GM23338 (cell line): ENCODE measurements at places on chromosomes 4 and X.
A peak's percentile ranks its signal among the peaks of the same experiment; 100 is the strongest.

DNA sequence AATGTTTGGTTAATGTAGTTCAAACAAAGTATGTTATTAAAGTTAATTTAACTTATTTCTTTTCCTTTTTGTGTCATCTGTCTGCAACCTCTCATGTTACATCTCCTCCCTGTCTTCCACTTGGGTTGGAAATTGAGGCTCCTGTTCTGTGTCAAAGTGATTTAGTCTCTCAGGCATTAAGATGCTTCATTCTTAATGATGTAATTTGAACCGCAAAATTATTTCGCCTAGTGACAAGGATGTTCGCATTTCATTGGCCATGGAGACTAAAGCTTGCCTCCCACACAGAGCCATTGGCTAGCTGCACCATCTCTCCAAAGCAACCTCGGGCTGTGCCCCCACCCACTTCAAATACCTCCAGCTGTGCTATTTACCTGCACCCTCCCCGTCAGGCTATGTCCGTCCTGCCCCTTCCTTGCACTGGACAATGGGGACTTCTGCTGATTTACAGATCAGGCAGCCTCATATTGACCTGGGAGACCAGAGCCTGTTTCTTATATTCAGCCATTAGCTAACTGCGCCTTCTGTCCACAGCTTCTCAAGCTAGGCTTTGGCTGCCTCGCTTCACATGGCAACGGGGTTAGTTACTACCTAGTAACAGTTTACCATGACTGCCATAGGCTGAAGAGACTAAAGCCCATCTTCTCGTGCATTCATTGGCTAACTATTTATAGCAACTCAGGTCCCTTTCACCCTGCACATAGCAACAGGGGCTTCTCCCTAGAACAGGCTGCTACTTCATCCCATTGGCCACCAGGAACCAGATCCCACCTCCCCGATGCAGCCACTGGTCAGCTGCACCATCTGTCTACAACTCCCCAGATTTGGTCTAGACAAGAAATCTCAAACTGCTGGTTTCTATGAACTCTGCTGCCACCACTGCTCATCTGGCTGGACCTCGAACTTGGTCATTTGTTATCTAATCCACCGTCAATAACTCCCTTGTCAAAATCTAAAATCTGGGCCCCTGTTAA is 8.6 kb upstream of the ZNF157 start:
- DNase-seq: peak; percentile 95

- DNase-seq: no peak
Measured at GRCh38 chr4:5992171-5992827, 25.9 kb downstream of the C4orf50 start.

DNA sequence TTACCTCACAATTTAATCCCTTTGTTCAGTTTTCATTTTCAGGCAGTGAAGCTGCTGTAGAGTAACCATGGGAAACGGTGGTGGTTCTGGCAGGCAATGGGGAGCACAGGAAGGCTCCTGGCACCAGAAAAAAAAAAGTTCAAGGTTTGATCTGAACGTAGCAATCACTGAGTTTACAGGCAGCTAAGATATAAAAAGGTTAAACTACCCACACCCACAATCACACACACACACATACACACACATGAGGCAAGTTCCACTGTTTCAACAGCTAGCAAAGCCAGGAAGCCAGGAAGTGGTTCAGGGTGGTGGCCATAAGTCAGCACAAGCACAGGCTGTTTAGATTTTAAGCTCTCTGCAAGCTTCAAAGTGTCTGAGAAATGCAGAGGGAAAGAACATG is at the start of gene SULT1B1:
SULT1B1 (minus strand) TSS at position 166 of the 400 bp plus-strand sequence. CDS start 5,403 bp downstream, outside the sequence.
- no peak for DNase-seq

- no peak for DNase-seq
Measured at GRCh38 chrX:105375816-105376215, 155.3 kb upstream of the TEX13A start.

DNA sequence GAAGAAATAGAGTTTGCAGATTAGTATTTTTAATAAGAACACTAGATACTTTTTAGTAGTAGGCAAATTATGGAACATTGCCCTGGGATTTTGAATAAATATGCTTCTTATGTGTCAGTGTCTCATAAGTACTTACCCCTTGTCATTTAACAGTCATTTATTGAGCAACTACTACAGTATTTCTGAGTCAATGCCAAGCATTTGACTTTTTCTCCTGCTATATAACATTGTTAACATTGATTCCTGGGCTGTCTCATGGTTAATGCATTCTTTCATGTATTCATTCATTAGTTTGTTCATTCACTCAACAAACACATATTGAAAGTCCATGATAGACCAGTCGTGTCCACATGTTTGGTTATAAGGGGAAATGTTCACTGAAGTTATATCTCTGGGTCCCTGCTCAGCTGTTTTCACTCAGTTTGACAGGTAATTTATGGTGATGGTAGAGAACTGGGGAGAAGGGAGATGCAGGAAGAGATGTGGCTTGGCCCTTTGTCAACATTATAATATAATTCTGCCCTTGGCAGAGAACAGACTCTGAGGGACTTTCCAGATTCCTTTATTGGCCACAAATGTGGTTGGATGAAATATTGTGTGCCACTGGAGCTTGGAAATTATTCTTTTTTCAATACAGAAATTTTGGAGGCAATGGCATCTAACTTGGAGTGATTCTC is 49.8 kb downstream of the OSTC start:
- no peak for DNase-seq

DNA sequence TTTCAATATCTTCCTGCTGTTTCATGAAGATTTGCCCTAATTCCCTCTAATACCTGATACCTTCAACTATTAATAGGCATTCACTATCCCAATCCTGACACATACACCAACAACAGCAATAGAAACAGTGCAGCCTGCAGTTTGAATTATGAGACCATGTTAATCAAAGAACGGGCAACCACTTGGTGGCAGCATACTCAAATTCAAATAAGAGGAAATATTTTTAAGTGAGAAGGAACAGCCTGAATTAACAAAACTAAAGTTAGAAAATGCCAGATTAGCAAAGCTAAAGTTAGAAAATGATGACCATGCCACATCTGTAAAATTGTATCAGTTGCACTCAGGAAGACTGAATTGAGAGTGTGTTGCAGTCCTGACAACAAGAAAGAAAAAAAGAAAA is 204.9 kb downstream of the SMARCA1 start:
- DNase-seq: peak; percentile 31

DNA sequence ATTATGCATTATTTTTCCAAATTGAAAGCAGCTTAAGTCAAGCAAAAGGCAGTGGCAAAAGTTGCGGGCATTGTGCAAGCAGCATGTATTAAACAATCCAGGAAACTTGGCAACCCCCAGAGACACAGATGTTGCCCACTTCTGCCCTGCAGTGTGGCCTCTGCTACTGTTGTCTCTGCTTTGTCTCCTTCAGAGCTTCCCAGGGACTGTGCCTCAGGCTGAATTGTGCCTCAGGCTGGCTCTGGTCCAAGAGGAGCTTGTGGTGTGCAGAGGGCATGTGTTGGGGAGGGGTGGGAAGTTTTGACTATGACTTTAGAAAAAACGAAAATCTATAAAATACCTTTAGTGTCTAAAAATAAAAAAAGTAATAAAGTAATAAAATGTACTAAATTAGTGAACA is 201.4 kb downstream of the CCSER1 start:
- peak; percentile 12 for DNase-seq

GRCh38 chrX:42715701-42716262 is 62.2 kb downstream of the PPP1R2C start:
- DNase-seq: no peak

- no peak for DNase-seq
Measured at GRCh38 chr4:108850219-108850649, 87.4 kb upstream of the ETNPPL start.

GRCh38 chr4:8346838-8347605 is 77.5 kb downstream of the HTRA3 start:
- DNase-seq: no peak

GRCh38 chr4:40322811-40323210 is 12.3 kb upstream of the CHRNA9 start:
- DNase-seq: no peak

GRCh38 chr4:5883916-5884315 is 9.0 kb downstream of the CRMP1 start:
- no peak for DNase-seq

GRCh38 chr4:169840554-169840953 is 82.8 kb upstream of the HPF1 start:
- no peak for DNase-seq

DNA sequence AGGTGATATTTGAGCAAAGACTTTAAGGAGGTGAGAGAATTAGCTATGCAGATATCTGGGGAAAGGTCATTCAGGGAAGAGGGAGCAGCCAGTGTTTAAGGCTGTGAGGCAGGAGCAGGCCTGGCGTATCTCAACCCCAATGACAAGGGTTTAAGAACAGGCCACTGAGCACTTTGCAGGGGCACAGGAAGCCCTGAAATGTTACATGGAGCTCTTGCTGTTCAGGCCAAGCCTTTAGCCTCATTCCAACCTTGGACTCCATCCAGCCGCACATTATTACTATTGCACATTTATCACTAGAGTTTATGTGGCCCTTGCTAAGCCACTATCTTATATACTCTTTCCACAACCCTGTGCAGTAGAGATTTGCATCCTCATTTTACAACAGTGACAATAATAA is 114.0 kb downstream of the EFNB1 start:
- no peak for DNase-seq

DNA sequence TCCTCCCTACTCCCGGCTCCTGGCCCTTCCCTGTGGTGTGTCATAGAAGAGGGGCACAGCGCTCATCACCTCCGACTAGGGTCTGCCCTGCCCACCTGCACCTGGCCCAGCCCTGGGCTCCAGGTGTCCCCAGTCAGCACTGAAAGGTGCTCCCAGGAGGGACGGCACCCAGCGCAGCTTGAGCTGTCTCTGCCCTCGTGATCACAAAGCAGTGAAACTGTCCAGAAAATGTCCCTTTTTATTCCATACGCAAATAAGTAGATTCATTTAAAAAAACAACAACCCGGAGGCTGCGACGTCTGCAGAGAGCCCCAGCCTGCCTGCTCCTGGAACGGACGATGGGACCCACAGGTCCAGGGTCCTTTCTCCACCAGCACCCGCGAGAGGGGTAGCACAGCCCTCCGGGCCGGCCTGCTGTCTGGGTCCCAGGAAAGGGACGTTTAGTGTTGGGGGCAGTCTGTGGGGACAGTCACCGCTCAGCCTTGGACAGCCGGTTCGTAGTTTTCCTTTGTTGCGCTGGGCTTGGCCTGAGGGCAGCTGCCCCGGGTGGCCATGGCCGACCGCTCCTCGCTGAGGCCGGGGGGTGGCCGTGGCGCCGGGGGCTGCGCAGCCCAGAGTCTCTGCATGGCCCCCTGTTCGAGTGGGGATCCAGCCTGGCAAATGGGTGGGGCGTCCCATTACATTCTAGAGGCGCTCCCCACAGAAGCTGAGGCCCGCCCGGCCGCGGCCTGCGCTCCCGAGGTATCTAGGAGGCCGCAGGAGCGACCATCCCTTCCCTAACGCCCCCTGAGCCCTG is 4.6 kb downstream of the HMX1 start:
- DNase-seq: peak; percentile 41

GRCh38 chr4:71415491-71415890 is 76.7 kb downstream of the SLC4A4 start:
- DNase-seq: no peak

- DNase-seq: no peak
Measured at GRCh38 chrX:115058276-115058675, 40.9 kb upstream of the IL13RA2 start.

DNA sequence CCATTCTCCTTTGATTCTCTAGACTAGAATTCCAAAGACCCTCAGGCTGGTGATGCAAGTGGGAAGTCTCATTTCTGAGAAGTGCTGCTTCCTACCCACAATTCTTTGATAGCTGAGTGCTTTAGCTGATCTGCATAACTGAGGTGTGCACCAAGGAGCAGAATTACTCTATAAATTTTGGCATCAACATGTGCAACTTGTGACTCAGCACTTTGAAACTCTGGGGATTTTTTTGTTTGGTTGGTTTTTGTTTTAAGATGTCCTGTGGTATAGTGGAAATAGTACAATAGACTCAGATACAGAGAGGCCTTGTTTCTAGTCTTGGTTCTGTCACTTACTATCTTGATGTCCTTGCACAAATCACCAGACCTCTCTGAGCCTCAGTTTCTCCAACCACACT is 148.4 kb downstream of the AR start:
- no peak for DNase-seq

- DNase-seq: peak; percentile 11
Measured at GRCh38 chrX:53080628-53081580, 1.3 kb upstream of the TSPYL2 start.

DNA sequence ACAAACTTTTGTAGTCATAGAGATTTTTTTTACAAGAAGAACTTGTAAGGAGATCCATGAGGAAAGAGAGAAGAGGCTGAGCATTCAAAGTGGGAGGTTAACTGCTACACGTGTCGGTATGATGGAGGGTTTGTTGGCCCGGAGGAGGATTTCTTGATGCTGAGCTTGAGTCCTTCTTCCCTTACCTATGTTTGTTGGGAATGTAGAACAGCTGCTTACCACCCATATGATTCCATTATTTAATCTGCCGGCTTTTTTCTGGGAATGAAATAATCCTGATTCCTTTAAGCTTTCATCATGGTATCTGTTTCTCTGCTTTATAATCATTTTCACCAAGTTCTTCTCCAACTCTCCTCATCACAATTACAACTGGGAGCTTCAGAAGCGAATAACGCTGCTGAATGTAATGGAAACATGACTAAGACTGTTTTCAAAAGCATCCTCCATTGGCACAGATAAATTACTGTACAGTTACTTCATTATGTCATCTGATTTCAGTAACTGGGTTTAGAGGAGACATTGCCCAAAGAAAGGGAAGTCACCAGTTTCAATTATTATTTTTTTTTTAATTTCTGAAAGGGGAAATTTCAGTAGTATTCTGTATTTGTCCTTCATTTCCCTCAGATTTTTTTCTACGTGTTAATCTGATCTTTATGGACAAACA is 420.6 kb downstream of the SPRY1 start:
- no peak for DNase-seq

DNA sequence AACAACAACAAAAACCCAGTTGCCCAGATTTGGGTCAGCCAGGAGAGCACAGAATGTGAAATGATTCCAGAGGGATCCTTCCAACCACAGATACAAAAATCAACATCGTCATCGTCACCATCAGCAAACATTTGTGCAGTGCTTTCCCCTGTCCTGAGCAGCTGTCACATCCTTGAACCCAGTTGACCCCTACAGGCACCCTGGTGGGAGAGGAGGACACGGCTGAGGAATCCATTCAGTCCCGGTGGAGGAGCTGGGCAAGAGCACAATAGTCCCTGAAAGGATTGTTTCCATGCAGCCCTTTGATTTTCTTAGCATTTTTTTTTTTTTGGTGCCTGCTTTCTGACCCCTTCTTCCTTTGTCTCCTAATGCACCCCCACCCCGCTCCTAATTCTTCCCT is 37.1 kb upstream of the STX18 start:
- DNase-seq: peak; percentile 46

- DNase-seq: no peak
Measured at GRCh38 chrX:103311399-103311780, 600 bp upstream of the BEX2 start.

GRCh38 chr4:26141911-26142638 is 178.7 kb upstream of the RBPJ start:
- DNase-seq: no peak

DNA sequence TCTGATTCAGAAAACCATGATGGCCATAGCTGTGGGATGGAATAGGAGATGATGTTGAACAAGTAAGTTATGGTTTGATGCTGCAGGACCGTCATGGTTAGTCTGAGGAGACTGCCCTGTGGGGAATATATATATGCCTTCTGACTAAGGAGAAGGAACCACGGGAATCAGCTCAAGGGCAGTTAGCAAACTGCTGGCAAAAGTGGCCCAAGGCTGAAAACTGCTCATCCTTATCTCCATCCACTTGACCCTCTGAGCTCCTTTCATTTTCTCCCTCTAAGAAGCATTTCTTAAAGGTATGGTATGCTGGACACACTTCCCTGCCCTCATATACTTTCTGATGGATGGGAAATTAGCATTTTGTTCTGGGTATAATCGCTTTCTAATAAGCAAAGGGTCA is 161.9 kb downstream of the ENOX2 start:
- no peak for DNase-seq
